ENCODE measurements at places on chromosomes 3 and 15.

DNA sequence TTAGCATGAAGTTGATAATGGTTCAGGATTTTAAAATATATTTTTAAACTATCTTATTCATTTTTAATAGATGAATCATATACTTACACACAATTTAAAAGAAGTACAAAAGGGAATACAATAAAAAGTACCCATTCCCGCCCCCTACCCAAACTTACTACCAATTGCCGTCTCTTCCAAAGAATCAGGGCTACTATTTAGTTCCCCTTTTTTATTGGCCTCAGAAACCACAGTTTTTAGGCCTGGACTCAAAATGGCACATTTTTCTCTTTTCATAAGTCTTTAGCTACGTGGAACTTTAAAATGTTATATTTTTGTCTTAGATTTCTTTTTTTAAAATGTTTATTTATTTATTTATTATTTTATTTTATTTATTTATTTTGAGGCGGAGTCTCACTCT, 18.0 kb downstream of the LRRK1 start:
- H3K4me1 ChIP-seq = peaks cover 94% of the 10 kb centered on the region
- no peaks in the 10 kb centered on the region for H3K27me3 ChIP-seq
- H3K4me3 ChIP-seq = no peak overlapping the region
- peaks cover 30% of the 10 kb centered on the region for H3K36me3 ChIP-seq
- H3K27ac ChIP-seq = peak overlapping the region; percentile 98

- H3K27ac ChIP-seq = no peak overlapping the region
- no peaks in the 10 kb centered on the region for H3K27me3 ChIP-seq
- no peak overlapping the region for H3K4me3 ChIP-seq
- DNase-seq = no peak
- no peaks in the 10 kb centered on the region for H3K4me1 ChIP-seq
Measured at GRCh38 chr3:46236294-46237054, 5.8 kb upstream of the CCR3 start.

DNA sequence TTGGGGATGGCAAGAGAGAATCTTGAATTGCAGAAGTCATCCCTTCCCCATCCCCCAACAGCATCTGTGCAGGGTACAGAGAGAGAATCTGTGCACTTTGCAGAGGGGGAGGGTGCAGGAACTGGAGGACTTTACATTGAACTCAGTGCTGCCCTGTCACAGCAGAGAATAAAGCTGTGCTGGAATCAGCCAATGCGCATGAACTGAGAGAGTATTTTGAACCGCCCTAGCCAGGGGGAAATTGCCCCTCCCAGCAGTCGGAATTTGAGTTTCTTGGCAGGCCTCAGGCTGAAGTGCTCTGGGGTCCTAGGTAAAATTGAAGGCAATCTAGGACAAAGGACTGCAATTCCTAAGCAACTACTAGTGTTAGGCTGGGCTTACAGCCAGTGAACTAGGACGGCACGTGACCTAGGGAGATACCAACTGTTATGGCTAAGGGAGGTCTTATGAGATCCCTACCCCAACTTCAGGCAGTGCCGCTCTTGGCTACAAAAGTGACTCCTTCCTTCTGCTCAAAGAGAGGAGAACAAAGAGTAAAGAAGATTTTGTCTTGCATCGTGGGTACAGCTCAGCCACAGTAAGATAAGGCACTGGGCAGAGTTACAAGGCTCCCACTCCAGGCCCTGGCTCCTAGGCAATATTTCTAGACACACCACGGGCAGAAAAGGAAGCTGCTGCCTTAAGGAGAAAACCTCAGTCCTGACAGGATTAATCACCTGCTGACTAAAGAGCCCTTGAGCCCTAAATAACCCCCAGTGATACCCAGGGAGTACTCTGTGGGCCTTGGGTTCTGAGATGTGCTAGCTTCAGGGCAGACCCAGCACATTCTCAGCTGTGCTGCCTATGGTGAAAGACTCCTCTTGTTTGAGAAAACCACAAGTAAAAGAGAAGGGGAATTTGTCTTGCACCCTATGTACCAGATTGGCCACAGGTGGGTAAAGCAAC, 300.5 kb upstream of the ALCAM start:
- no peak overlapping the region for H3K27ac ChIP-seq
- H3K27me3 ChIP-seq = no peaks in the 10 kb centered on the region
- no peak overlapping the region for H3K4me3 ChIP-seq

DNA sequence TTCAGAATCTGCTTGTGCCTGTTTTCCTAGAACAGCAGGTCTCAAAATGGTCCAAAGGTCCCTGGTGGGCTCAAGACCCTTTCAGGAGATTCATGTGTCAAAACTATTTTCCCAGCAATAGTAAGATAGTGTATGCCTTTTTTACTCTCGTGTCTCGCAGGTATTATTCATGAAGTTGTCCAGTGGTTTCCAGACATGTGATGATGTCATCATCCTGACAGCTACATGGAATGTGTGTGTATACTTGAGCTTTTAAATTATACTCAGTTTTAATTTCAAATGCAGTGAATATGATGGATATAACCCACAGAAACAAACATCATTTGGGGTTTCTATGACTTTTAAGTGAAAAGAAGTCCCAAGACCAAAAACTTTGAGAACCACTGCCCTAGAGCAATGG, 288.6 kb downstream of the NTRK3 start:
- no peaks in the 10 kb centered on the region for H3K36me3 ChIP-seq
- H3K4me3 ChIP-seq = no peak overlapping the region
- DNase-seq = no peak

- no peaks in the 10 kb centered on the region for H3K4me1 ChIP-seq
- no peaks in the 10 kb centered on the region for H3K36me3 ChIP-seq
- H3K27ac ChIP-seq = no peak overlapping the region
Measured at GRCh38 chr3:13470894-13471574, 9.1 kb upstream of the HDAC11 start.

DNA sequence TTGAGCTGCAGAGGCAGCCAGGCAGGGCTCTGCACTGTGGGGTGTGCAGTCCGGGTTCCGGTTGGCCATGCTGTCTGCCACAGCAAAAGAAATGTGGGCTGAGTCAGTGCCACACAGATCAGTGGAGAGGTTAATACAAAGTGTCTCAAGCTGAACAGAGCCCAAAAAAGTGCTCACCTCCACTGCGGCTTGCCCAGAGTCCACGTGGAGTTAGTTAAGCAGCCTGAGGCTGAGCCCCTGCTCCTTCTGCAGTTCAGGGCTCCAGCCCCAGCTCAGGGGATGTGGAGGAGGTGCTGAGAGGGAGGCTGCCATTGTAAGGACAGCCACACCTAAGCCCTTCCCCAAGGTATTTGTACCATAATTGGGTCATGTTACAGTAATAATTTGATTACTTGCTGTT, 85.3 kb downstream of the LRRK1 start:
- no peak overlapping the region for H3K4me3 ChIP-seq
- peaks cover 74% of the 10 kb centered on the region for H3K36me3 ChIP-seq
- DNase-seq = no peak
- peaks cover 78% of the 10 kb centered on the region for H3K4me1 ChIP-seq
- peak overlapping the region; percentile 91 for H3K27ac ChIP-seq

DNA sequence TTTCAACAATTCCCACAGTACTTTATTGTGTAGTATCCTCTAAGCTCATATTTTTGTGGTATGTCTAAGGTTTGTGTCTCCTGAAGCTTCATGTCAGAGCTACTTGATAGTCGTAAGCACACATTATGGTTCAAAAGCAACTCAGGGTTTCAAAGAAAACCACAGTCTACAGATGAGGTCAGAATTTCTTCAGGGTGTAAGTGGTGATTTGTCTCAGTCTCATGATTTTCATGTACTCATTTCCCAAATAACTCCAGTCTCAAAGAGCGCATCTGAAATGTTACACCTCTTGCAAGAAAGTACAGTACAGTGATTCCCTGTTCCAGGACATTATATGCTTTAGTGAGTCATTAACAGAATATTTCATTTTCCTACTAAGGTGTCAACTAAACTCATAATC, 47.5 kb upstream of the SSR3 start:
- H3K27me3 ChIP-seq = no peaks in the 10 kb centered on the region
- H3K27ac ChIP-seq = no peak overlapping the region
- no peak overlapping the region for H3K4me3 ChIP-seq
- no peaks in the 10 kb centered on the region for H3K36me3 ChIP-seq
- no peak for DNase-seq

GRCh38 chr15:38991701-38992100, 427.1 kb upstream of the RASGRP1 start:
- H3K36me3 ChIP-seq = no peaks in the 10 kb centered on the region
- no peak overlapping the region for H3K4me3 ChIP-seq
- DNase-seq = no peak
- H3K27ac ChIP-seq = no peak overlapping the region
- H3K4me1 ChIP-seq = peaks cover 5% of the 10 kb centered on the region

DNA sequence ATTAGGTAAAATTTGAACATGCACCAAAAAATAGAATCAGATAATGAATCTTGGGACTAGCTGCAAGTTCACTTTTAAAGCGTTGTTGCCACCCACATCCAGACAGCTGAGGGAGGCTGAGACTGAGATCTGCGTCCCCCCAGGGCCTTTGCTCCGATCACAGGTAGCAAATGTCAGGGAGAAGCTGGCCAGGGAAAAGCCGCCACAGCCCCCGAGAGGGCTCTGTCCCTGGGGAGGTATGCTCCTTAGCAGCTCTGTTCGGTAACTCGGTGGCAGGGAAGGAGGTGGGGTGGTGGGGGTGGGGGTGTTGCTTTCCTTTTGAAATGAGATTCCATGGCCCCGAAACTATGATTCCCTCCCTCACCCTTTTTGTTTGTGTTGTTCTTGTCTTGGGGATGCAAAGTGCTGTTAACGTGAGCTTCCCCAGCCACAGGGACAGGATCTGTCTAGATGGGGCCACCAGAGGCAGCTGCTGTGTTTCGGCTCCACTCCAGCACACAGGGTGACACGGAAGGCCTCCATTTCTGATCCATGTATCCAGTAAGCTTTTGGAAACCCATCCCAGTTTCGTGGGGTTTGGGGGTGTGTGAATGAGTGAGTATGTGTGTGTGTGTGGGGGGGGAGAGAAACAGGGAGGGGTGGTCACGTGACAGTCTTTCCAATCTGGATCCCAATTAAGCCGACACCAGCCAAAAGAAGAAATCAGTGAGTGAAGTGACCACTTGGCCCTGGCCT, 1.1 kb upstream of the MINAR1 start:
- no peak for DNase-seq
- H3K4me1 ChIP-seq = no peaks in the 10 kb centered on the region
- H3K27ac ChIP-seq = no peak overlapping the region
- no peaks in the 10 kb centered on the region for H3K27me3 ChIP-seq
- H3K4me3 ChIP-seq = no peak overlapping the region

DNA sequence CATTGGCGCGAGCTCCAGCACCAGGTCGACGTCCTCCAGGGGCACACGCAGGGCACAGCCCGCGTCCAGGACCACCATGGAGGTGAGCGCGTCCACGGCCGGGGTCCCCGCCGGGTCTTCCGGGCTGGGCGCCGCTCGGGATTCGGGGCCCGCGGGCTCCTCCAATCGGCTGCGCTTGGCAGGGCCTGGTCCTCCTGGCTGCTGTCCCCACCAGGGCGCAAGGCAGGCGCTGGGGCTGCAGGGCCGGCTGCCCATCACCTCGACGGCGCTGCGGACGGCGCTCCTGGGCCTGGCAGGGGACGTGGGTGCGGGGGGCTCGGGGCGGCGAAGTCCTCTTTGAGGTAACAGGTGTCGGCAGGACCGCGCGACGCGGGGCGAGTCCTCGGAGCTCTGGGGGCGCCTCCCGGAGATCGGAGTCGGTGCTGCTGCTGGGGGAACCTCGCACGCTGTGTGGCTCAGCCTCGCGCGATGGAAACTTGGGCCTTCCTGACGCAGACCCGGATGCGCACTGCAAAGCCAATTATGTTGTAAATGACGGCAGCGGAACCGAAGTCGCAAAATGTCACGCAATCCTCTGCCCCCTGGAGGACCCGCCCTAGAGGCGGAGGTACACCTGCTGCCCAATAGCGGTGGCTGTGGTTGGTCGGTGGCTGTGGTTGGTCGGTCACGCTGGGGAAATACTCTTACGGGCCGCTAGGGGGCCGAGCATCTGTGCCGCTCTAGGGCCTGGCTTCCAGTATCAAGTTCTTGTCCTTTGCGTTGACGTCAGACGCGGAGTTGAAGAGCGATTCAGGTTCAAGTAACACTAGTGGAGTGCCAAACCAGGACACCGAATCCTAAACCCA, at the start of gene PRR23C:
PRR23C (minus strand) TSS at position 527 of the 845 bp plus-strand sequence; CDS start at position 255, 272 bp downstream.
- no peaks in the 10 kb centered on the region for H3K36me3 ChIP-seq
- no peaks in the 10 kb centered on the region for H3K4me1 ChIP-seq
- no peaks in the 10 kb centered on the region for H3K27me3 ChIP-seq
- DNase-seq = no peak

- no peaks in the 10 kb centered on the region for H3K27me3 ChIP-seq
- no peaks in the 10 kb centered on the region for H3K4me1 ChIP-seq
- DNase-seq = no peak
- H3K36me3 ChIP-seq = no peaks in the 10 kb centered on the region
Measured at GRCh38 chr3:11954312-11954934, 49.8 kb upstream of the SYN2 start.

DNA sequence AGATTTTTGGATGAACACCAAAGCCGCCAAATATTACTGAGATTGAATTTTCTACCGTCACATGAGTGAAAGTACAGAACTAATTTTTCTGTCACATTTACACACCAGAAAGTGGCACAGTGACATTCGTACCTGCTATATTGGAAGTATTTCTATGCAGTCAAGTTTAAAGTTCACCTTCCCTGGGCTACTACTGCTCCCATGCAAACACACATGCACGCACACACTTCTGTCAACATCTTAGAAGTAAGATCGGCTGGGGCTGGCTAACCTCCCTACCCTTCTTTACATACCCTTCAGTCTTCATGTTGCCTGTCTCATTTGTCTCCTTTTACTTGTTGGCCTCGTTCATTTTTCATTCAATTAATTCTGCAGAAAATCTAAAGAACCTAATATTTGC, 19.0 kb upstream of the TM4SF1 start:
- H3K4me3 ChIP-seq = no peak overlapping the region
- no peak for DNase-seq
- no peak overlapping the region for H3K27ac ChIP-seq
- H3K4me1 ChIP-seq = no peaks in the 10 kb centered on the region
- no peaks in the 10 kb centered on the region for H3K36me3 ChIP-seq

GRCh38 chr3:39965997-39966396, 156.6 kb downstream of the MYRIP start:
- peak overlapping the region; percentile 88 for H3K27ac ChIP-seq
- no peaks in the 10 kb centered on the region for H3K36me3 ChIP-seq
- no peaks in the 10 kb centered on the region for H3K27me3 ChIP-seq
- peak; percentile 56 for DNase-seq

GRCh38 chr3:156593814-156594213, 38.9 kb upstream of the SSR3 start:
- H3K4me3 ChIP-seq = no peak overlapping the region
- H3K4me1 ChIP-seq = peaks cover 7% of the 10 kb centered on the region
- H3K27ac ChIP-seq = no peak overlapping the region
- no peaks in the 10 kb centered on the region for H3K27me3 ChIP-seq

DNA sequence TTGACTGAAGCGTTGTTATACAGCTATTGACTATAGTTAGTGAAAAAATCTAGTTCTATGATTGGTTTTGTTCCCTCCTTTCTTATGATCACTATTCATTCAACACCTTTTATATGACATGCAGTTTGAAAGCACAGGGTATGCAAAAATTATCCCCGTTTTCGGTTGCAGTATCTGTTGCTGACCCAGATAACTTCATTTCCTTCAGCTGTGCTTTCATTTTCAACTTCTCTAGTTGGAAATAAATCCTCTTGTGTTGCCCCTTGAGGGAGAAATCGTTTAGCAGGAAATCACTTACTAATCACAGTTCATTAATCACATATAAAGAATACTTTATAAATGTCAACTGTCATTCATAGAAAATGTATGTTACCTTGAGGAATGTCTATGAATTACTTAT, 55.1 kb downstream of the MBNL1 start:
- H3K36me3 ChIP-seq = peaks cover 41% of the 10 kb centered on the region
- no peak for DNase-seq
- H3K27me3 ChIP-seq = no peaks in the 10 kb centered on the region
- H3K4me1 ChIP-seq = peaks cover 58% of the 10 kb centered on the region
- H3K27ac ChIP-seq = 0 out of 2 replicates have a peak overlapping the region, but pooled peaks have one; percentile 67
- H3K4me3 ChIP-seq = no peak overlapping the region

- H3K27ac ChIP-seq = no peak overlapping the region
- no peaks in the 10 kb centered on the region for H3K4me1 ChIP-seq
- H3K4me3 ChIP-seq = no peak overlapping the region
- no peak for DNase-seq
Measured at GRCh38 chr3:87805670-87806069, 253.1 kb downstream of the CGGBP1 start.

Measured in Karpas-422 (cell line).